ENCODE measurements at places on chromosomes 11 and 22.

GRCh38 chr11:58919980-58920379 is 19.3 kb upstream of the GLYATL1 start:
- DNase-seq = no peak

- peak; percentile 78 for DNase-seq
These were observed 44.6 kb downstream of the LIF start for GRCh38 chr22:30201945-30202344.

- no peak for DNase-seq
These were observed 3.2 kb upstream of the PTDSS2 start for GRCh38 chr11:446891-447290.

DNA sequence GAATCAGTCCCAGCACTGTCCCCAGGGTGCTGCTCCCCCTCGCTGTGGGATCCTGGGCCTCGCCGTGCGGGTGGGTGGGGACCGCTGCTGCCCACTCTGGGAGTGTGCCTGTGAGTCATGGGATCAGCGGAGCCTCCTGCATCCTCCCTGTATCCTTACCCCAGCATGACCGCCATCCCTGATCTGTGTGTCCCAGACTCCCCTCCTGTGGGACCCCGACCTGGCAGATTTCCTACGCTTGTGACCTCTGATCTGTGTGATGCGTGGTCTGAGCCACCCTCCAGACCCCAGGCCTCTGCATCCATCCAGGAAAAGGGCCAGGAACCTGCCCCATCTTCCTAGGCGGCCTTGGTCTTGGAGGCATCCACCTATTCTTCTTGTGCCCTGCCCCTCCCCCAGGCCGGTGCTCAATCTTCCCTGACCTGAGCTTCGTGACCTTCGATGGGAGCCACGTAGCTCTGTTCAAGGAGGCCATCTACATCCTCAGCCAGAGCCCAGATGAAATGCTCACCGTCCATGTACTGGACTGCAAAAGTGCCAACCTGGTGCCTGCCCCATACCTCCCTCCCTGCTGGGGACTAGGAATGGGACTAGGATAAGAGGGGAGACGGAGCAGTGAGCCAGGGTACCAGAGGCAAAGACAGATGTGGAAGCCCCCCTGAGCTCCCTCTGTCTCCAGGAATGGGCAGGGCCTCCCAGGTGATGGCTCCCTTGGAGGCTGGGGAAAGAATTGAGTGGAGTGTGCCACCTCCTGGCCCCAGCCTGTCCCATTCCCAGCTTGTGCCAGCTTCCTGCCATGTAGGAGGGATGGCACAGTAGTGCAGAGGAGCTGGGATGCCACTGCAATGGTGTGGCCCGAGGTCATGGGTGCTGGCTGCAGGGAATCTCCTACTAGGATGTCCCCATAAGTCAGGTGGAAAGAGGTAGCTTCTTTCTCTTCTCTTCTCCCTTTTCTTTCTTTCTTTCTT is 65.4 kb downstream of the OTOG start:
- no peak for DNase-seq

- DNase-seq = peak; percentile 80
These were observed 39.5 kb downstream of the CDKN1C start for GRCh38 chr11:2846056-2846455.

DNA sequence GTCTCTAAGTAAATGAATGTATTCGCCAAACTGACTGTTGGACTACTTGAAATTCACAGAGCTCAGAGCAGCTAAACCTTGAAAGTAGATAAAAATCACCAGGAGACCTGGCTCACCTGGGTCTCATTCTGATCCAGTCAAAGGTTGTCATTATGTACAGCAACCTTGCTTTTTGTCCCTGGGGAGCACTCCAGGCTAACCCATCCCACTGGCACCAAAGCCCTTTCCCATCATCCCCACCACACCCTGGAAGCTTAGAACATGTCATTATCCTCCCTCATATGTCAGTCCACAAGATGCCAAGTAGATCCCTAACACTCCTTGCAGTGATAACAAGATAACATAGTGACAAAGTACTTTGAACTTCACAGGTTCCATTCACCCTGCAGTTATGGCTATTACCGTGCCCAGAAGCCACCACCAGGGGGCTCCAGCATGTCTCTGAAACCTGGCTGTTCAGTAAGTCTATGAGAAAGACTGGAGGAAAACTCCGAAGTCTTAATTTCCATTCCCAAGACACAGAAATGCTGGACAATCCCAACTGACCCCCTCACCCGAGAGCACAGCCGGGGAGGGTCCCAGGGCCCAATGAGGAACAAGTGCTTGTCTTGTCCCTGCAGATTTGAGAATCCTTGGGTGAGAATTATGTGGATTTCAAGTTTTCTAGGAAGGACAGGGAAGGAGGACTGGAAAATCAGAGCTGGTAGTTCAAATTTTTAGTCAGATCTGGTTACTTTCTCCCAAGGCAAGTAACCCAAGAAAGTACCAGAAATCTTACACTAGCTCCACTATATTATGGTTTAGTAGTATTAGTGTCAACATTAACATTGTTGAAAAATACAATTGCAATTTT is 43.0 kb upstream of the USP47 start:
- peak; percentile 66 for DNase-seq

- no peak for DNase-seq
These were observed 22.0 kb upstream of the CPT1A start for GRCh38 chr11:68863553-68864265.

DNA sequence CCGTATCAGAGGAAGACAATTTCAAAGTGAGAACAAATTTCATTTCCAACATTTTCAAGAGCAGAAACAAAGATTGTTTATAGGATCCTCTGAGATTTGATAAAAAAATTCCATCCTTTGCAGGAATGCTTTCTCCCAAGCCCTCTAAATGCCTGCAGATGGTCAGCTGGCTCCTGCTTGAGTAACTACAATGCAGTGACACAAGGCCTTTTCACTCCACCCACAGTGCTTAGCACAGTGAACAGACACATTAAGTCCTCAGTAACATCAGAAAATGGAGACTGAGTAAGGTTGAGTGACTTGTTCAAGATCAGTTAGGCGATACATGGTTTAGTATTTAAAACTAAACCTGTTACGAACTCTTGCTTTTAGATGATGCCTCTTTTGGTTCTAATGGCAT is 527.1 kb upstream of the CCDC90B start:
- DNase-seq = no peak

All from amniotic epithelial cell (primary cell).